Muscle of leg (tissue), 16 donors: ENCODE measurements at places on chromosomes 12 and 14. TPM values are rescaled to one million over a fixed set of nuclear protein-coding genes. Genes with fewer than 3 reads are reported as not detected.

DNA sequence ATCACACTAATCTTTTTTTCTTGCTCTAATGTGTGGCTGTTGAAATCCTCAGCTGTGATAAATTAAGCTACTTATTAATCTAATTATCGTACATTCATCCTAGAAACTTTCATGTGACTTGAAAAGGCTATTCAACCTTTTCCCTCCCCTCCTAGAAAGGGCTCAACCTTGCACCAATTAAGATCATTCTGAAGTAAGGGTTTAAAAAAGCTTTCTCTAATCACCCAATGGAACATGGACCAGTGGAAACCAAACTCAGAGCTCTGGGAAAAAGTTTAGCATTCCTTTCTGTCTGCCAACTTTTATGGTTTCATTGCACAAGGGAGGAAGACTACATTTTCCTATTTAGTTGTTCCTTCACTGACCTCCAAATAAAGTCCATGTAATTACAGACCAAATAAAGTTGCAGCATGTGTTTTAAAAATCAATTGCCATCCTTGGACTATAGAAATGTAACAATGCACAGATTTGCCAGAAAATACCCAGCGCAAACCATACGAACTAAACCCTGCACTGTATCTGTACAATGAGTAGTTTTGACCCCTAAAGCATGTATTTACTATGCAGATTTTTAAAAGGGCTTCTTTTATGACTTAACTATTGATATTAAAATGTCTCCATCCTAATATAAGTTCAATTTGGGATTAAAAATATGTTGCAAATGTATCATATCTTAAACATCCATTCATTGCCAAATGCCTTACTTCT lies 142.6 kb upstream of the OTX2 start:
- peak; percentile 30 for DNase-seq
- H3K27ac ChIP-seq: no peak overlapping the region
- H3K36me3 ChIP-seq: no peaks in the 10 kb centered on the region
- no peaks in the 10 kb centered on the region for H3K27me3 ChIP-seq

DNA sequence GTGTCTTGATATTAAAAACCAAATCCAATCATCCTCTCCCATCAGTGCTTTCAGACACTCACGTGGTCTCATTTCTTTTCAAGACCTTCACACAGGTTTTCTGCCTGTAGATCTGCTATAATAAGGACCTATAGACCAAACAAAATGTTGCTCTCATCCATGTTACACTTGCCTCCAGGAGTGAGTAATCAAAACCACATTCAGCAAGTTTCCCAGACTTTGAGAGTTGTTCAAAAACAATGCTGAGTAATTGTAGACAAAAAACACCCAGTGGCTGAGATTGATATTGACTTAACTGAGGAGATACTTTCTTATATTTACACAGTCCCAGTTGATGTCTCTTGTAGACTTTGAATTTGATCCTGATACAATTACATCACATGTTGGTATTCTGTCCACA lies 383.1 kb downstream of the TMEM132D start:
- H3K27me3 ChIP-seq: no peaks in the 10 kb centered on the region
- H3K27ac ChIP-seq: no peak overlapping the region
- no peaks in the 10 kb centered on the region for H3K36me3 ChIP-seq
- no peak for DNase-seq

- H3K36me3 ChIP-seq: no peaks in the 10 kb centered on the region
- no peak overlapping the region for H3K27ac ChIP-seq
- DNase-seq: no peak
- H3K4me3 ChIP-seq: no peak overlapping the region
- peaks cover 2% of the 10 kb centered on the region for H3K4me1 ChIP-seq
These were observed 25.8 kb downstream of the KTN1 start for GRCh38 chr14:55605793-55606192.

DNA sequence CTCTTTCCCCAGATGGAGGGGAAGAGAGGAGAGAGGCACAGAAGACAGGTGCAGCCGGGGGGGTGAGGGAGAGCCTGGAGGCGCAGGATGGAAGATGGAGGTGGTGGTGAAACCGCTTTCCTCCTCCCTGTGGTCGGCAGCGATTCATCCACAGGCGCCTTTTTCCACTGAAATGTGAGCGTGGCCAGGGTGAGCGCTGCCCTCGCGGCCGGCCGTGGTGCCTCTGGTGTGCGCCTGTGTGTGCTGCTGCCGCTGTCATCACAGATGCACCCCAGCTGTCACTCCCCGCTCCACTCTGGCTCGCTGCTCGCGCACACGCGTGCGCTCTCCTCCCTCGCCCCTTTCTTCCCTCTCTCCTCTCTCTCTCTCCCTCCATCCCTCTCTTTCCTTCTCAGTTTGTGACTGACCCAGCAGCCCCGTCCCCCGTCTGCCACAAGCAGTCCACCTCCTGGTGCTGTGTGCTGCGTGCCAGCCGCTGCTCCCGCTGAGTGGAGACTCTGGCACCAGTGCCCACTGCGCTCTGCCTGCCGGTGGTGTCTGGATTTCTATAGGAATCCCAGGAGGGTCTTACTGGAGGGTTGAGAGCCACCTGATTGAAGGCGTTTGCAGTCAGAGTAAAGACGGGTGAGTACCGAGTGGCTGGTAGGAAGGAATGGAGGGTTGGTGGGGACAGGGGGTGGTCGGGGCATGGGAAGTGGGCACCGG lies at the start of gene LRTM2:
Gene LRTM2, plus strand, starts transcription at position 375 of the 705 bp plus-strand sequence. CDS start 7,584 bp downstream, outside the sequence.
- no peaks in the 10 kb centered on the region for H3K36me3 ChIP-seq
- H3K27ac ChIP-seq: no peak within 1 kb of the TSS
- no peak within 1 kb of the TSS for H3K4me3 ChIP-seq
- peaks cover 29% of the 10 kb centered on the region for H3K4me1 ChIP-seq
- no peak for DNase-seq

DNA sequence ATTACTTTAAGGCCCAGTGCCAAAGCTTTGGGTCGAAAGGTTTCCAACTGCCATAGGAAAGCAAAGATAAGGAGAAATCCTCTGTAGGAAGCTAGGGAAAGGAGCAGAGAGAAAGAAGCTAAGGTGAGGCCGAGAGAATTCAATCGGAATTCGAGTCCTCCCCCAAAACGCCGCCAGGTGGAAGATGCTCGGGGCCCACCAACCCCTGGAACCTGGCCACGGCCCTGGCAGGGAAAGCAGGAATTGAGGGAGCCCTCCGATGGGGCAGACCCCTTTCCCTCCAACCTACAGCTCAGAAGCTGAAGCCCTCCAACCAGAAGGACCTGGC lies 498 bp downstream of the GMFB start:
- H3K36me3 ChIP-seq: peaks cover under 1% of the 10 kb centered on the region
- H3K4me3 ChIP-seq: peak overlapping the region; percentile 90
- H3K27ac ChIP-seq: peak overlapping the region; percentile 96
- H3K27me3 ChIP-seq: peaks cover 2% of the 10 kb centered on the region

- no peak for DNase-seq
- no peaks in the 10 kb centered on the region for H3K36me3 ChIP-seq
- no peaks in the 10 kb centered on the region for H3K4me1 ChIP-seq
- H3K4me3 ChIP-seq: no peak overlapping the region
- no peaks in the 10 kb centered on the region for H3K27me3 ChIP-seq
These were observed 51.9 kb upstream of the NUDT4 start for GRCh38 chr12:93325855-93326254.

- no peak overlapping the region for H3K27ac ChIP-seq
- H3K4me3 ChIP-seq: no peak overlapping the region
- peaks cover 3% of the 10 kb centered on the region for H3K36me3 ChIP-seq
- no peak for DNase-seq
- H3K27me3 ChIP-seq: peaks cover 5% of the 10 kb centered on the region
These were observed 82.8 kb upstream of the KCNA1 start for GRCh38 chr12:4826909-4827308.

- DNase-seq: peak; percentile 76
- no peaks in the 10 kb centered on the region for H3K27me3 ChIP-seq
- H3K4me3 ChIP-seq: no peak overlapping the region
- H3K36me3 ChIP-seq: peaks cover 20% of the 10 kb centered on the region
These were observed 22.8 kb downstream of the TPCN1 start for GRCh38 chr12:113244047-113244460.

DNA sequence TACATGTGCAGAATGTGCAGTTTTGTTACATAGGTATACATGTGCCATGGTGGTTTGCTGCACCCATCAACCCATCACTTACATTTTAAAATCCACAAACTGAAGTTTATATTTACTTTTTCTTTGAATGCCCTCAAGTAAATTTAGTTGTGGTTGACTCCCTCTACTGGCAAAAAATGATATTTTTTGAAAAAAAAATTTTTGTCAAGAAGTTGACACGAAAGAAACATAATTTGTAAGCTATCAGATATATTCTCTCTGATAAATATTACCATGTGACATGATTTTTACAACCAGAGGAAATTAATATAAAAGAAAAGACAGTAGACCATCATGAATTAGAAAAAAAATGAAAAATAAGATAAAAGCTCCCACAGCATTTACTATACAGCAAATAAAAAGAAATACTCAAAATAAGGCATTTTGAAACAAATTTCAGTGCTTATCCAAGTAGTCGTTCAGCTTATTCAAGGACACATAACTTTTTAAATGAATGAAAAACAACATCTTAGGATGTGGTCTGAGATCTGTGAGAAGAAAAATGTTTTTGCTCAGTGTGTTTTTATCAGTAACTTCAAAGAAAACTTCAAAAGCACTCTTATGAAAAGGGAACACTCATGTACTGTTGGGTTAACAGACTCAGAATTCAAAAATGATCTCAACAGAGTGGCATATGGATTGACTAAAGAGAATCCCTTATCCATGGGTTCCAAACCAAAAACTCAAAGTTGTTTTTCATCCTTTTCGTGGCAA lies 30.0 kb upstream of the GRIP1 start:
- H3K36me3 ChIP-seq: no peaks in the 10 kb centered on the region
- H3K4me3 ChIP-seq: no peak overlapping the region
- peak; percentile 27 for DNase-seq
- H3K27ac ChIP-seq: no peak overlapping the region

- no peak for DNase-seq
- no peaks in the 10 kb centered on the region for H3K4me1 ChIP-seq
- H3K27me3 ChIP-seq: no peaks in the 10 kb centered on the region
- H3K27ac ChIP-seq: no peak overlapping the region
- no peaks in the 10 kb centered on the region for H3K36me3 ChIP-seq
These were observed 92.6 kb downstream of the SLC2A13 start for GRCh38 chr12:40013292-40013691.

- no peaks in the 10 kb centered on the region for H3K27me3 ChIP-seq
- peaks cover 15% of the 10 kb centered on the region for H3K4me1 ChIP-seq
- H3K27ac ChIP-seq: no peak overlapping the region
- DNase-seq: no peak
- H3K36me3 ChIP-seq: no peaks in the 10 kb centered on the region
These were observed 122.1 kb upstream of the ARHGAP5 start for GRCh38 chr14:31954991-31955390.

The TARBP2 gene
- total RNA-seq: 26.2 TPM

The MOK gene
- 9.2 TPM for total RNA-seq

The SIX1 gene
- 46.2 TPM for total RNA-seq

The RBMS2 gene
- total RNA-seq: 19.6 TPM

The PLEKHD1 gene
- 0.53 TPM for total RNA-seq

The TTC5 gene
- total RNA-seq: 16.0 TPM
